ENCODE measurements at places on chromosomes 7 and 10.

GRCh38 chr10:124343351-124344265 is 75.1 kb downstream of the OAT start:
- no peak for ATAC-seq

- ATAC-seq: no peak
Measured at GRCh38 chr10:132279873-132280645, 27.7 kb downstream of the STK32C start.

DNA sequence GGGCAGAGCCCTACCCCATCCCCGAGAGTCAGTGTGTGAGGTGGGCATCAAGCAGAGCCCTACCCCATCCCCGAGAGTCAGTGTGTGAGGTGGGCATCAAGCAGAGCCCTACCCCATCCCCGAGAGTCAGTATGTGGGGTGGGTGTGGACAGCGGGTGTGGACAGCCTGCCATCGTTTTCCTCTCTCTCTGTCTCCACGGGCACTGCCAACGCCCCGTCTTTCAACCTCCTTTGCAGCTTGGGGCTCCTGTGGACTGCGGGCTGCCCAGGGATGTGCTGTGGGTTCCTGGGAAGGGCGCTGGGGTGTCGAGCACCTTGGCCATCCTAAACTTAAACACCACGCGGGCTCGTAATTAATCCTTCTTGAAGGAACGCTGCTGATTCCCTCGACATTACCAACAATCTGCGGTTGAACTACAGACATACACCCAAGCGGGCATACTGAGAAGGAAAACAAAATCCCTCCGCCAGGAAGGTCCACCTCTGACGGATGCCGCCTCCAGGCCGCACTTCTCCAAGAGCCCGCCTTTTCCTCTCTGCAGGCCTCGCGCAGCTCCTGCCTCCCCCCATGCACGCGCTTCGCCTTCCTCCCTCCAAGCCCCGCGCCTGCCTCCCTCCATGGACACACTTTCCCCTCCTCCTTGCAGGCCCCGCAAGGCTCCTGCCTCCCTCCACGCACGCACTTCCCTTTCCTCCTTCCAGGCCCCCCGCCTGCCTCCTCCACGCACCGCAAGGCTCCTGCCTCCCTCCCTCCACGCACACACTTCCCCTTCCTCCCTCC is 65.1 kb downstream of the ADARB2 start:
- ATAC-seq: no peak

- no peak for ATAC-seq
Measured at GRCh38 chr10:27500886-27501285, 3.2 kb upstream of the RAB18 start.

GRCh38 chr7:129368389-129368986 is 65.7 kb upstream of the STRIP2 start:
- ATAC-seq: no peak

GRCh38 chr7:8386926-8387550 is 46.4 kb upstream of the NXPH1 start:
- no peak for ATAC-seq

- ATAC-seq: no peak
Measured at GRCh38 chr10:5583525-5584175, 58.9 kb downstream of the CALML3 start.

GRCh38 chr10:43120116-43120928 is 17.9 kb upstream of the CSGALNACT2 start:
- no peak for ATAC-seq

DNA sequence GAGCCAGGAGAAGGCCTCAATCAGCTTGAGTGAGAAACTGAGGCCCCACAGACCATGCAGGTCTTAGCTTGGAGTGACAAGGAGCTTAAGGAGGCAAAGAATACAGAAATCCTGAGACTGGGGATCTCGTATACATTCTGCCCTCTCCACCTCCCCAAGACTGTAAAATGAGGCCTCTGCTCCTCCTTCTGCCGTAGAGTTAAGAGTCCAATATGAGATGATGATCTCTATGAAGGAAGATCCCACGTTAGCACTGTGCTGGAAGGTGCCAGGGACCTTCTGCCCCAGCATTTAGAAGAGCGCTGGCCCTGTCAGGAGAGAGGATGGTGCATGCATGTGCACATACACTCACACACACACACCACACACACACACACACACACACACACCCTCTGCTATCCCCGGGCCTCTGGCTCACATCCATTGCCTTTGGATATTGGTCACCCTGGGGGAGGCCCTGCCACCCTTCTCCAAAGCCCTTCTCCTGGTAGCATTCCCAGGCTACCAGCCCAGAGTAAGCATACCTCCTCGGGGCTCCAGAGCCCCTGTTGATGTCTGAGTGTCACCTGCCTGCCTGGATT is 15.0 kb downstream of the ZCCHC24 start:
- ATAC-seq: no peak

GRCh38 chr7:77866786-77867536 is 68.4 kb downstream of the PHTF2 start:
- peak; percentile 89 for ATAC-seq

- no peak for ATAC-seq
Measured at GRCh38 chr7:55377162-55377817, 12.2 kb downstream of the LANCL2 start.
